ENCODE measurements at places on chromosomes 4 and X.

- peak; percentile 49 for DNase-seq
Measured at GRCh38 chr4:38062088-38062775, 102.0 kb downstream of the PTTG2 start.

GRCh38 chrX:856566-857290, 226.1 kb downstream of the SHOX start:
- no peak for DNase-seq

DNA sequence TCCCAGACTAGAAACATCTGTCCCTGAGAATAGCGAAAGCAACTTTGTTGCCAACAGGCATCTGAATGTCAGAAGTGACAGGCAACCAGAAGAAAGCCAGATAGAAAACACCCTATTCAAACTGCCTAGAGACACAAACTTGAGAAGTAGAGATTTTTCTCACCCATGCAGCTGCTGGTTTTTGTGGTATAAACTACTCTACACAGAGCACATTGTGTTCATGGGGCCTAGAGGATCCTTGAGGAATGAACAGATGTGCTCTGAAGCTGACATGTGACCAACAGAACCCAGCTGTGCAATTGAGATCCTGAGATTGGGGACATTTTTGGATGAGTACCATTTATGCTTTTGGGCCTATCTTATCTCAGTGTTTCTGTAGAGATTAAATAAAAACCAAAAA, 63.6 kb upstream of the NRK start:
- DNase-seq = no peak

- DNase-seq = no peak
Measured at GRCh38 chr4:122119739-122120138, 32.4 kb upstream of the BLTP1 start.

DNA sequence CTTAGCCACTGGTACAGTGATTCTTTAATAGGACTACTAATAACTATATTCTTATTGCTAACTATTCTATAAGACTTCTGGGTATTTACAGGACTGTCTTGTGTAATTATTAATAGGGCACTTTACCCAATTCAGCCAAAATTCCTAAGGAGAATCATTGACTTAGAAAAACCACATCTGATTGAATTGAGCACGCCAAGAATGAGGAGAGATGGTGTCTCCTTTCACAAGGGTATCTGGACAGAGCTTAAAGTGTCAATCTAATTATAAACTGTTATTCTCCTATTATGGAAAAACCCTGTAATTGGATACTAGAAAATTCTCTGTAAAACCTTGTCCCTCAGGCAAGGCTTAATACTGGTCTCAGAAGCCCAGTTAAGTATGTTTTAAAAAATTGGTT, 111.1 kb upstream of the TLL1 start:
- no peak for DNase-seq

DNA sequence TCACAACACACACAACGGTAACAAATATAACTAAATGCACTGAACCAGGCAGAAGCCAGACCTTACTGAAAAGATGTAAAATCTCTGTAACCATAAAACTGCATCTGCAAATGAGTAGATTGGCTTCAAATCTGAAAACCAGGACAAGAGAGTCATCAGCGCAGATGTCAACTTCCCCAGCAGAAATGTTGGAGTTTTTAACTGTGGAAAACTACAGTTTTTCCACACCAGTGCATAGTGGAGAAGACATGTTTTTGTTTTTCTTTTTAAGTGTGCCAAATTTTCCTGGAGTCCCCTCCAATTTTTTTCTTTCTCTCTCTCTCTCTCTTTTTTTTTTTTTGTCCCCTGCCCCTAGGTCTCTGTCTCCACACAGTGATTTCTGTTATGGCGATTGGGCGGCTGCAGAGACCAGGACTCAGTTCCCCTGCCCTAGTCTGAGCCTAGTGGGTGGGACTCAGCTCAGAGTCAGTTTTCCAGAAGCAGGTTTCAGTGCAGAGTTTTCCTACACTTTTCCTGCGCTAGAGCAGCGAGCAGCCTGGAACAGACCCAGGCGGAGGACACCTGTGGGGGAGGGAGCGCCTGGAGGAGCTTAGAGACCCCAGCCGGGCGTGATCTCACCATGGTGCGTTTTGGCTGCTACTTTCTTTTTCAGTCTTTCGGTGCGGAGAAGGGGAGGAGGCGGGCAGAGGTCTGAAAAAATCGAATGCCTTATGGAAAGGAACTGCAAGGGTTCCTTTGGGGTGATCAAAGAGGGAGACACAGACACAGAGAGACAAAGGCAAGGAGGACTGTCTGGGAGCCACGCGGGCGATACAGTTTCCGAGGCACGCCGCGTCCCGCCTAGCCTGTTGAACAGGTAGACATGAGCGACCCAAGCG, at the start of gene GUCY1A1:
Gene GUCY1A1 (plus strand): TSS at position 505 of the 878 bp plus-strand sequence. CDS start 30,020 bp downstream, outside the sequence.
- no peak for DNase-seq

DNA sequence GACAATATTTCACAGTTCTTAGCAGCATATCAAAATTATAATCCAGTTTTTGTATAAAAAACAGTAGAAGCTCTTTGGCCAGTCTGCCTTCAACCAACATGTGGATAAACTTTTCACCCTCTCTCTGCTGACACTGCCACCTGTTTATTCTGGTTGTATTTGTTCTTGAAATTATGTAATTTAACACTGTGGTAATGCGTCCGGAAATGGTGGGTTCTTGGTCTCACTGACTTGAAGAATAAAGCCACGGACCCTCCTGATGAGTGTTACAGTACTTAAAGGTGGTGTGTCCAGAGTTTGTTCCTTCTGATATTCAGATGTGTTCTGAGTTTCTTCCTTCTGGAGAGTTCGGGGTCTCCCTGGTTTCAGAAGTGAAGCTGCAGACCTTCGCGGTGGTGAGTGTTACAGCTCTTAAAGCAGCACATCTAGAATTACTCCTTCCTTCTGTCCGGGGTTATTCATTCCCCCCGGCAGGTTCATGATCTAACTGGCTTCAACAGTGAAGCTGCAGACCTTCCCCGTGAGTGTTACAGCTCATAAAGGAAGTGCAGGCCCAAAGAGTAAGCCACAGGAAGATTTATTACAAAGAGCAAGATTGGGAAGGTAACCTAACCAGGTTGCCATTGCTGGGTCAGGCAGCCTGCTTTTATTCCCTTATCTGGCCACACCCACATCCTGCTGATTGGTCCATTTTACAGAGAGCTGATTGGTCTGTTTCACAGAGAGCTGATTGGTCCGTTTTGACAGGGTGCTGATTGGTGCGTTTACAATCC, 15.7 kb downstream of the FAM184B start:
- DNase-seq = no peak

- DNase-seq = no peak
Measured at GRCh38 chrX:65407157-65407626, 127.4 kb downstream of the LAS1L start.

DNA sequence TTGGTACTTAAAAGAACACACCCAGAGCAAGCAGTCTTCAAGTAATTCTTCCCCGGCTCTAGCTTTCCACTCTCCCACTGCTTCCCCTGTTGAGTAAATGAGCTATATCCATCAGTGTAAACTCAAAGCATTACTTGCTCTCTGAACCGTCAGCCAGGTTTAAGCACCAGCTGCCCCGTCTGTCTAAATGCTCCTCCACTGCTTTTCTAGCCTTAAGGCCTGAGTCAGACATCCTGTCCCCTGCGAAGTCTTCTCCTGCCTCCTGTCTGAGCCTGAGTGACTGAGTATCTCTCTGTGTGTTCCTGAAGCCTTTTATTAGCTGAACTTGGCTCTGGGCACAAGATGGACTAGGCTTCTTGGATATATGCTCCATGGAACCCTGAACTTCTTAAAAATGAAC, 205.1 kb downstream of the STK32B start:
- DNase-seq = no peak

DNA sequence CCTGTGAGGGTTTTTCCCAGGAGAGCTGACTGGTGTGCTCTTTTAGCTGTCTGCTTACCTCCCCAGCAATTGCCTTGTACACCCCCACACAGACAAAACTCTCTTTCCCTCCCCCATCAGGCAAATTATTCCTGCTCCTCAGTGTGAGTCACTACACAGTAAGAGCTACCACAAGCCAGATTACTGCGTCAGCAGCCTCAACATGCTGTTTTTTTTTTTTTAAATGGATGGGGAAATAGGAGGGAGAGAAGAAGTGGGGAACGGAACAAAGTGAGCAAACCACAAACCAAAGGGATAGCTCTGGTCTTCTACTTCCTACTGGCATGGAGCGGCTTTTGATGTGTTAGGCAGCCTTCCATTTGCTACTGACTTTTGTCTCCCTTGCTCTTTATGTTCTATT, 107.5 kb upstream of the ACSL4 start:
- DNase-seq = no peak

DNA sequence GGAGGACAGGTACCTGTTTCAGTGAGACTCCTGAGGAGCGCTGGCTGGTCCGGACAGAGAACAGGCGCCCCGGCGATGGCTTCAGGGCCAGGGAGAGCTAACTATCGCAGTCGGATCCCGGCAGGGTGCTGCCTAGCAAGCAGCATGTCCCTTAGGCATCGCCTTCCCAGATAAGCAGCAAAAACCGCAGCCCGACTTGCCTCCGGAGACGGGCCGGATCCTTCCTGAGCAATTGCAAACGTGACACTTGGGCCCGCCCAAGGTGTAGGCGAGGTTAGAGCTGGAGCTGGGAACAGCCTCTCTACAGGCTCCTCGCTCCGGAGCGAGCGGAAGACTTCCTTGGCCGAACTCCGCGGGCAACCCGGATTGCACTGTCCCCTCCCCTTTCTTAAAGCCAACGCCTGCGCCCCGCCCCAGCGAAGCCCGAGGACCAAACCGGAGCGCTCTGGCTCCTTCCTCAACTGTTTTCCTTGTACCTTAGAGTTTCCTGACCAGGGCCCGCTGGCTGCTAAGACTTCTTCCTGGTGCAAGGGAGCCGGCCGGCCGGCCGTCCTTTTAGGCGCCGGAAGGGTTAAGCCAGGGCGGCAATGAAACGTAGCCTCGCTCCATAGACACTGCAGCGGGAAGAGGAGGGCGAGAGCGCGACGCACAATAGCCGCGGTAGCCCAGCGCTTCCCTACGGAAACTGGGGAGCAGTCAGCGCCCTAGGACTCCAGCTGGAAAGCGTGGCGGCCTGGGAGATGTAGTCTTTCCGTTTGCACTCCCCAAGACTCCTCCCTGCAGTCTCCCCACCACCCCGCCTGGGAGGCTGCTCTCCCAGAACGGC, at the start of gene OPHN1:
Gene OPHN1 (minus strand): TSS at position 341 of the 826 bp plus-strand sequence. CDS start 475 bp downstream, outside the sequence.
- no peak for DNase-seq

DNA sequence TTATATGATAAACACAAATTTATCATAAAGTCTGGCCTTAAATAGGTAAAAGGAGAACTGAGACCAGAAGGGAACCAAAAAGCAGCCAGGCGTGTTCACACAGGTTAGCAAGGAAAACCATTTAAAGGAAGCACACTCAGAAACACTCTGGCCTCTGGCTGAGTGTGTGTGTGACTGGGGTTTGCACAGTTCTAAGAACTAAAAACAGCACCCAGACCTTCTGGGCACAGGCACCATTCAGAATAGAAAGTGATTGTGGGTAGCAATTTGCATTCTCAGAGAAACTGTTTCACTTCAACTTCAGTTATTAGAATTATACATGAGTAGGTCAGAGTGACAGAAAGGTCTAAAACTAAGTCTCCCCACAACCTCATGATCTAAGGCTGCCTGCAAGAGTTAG, 10.0 kb downstream of the GPR82 start:
- DNase-seq = no peak

DNA sequence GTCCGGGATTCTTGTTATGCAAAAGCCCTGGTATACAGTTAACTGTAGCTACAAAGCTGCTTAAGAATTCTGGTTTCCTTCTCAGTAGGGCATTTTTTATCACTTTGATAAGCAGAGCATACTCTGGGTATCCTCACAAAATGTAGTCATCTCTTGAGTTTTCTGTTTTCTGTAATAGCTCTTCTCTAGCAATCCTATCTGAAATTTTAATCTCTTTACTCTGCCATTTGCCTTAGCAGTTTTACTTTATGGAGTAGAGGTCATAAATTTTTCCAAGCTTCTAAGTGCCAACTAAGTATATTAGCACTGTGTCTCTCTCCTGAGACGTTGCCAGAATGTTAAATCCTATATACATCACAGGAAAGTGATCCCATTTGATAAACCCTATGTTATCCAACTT, 28.0 kb upstream of the BANK1 start:
- DNase-seq = no peak

DNA sequence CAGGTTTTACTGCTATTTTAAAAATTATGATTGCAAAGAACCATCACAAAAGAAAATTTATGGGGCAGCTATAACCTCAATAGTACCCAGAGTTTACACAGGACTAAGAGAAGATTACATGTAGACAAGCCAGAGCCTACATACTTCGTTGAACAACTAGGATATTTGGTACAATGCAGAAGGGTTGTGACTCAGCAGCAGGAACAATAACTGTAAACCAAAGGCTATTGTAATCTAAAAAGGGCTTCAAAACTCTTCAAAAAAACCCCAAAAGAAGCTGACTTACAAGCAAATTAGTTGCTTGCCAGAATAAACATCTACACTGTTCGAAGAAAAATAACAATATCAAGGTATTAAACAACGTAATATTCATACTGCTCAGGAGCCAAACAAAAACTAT, 618.0 kb downstream of the STPG2 start:
- no peak for DNase-seq

- DNase-seq = no peak
Measured at GRCh38 chr4:110742143-110742542, 119.3 kb upstream of the PITX2 start.
